Stimulated activated CD8-positive, alpha-beta memory T cell treated with anti-CD3 and anti-CD28 coated beads, Interleukin-12 subunit alpha, Interleukin-12 subunit beta, amount 100 ng/mL, for 1 hour (primary cell): ENCODE measurements at places on chromosomes 12 and 14.

- DNase-seq = no peak
Measured at GRCh38 chr12:96314723-96315122, 85.5 kb downstream of the CDK17 start.

- no peak for DNase-seq
Measured at GRCh38 chr14:35332517-35333263, 40.5 kb downstream of the PSMA6 start.

DNA sequence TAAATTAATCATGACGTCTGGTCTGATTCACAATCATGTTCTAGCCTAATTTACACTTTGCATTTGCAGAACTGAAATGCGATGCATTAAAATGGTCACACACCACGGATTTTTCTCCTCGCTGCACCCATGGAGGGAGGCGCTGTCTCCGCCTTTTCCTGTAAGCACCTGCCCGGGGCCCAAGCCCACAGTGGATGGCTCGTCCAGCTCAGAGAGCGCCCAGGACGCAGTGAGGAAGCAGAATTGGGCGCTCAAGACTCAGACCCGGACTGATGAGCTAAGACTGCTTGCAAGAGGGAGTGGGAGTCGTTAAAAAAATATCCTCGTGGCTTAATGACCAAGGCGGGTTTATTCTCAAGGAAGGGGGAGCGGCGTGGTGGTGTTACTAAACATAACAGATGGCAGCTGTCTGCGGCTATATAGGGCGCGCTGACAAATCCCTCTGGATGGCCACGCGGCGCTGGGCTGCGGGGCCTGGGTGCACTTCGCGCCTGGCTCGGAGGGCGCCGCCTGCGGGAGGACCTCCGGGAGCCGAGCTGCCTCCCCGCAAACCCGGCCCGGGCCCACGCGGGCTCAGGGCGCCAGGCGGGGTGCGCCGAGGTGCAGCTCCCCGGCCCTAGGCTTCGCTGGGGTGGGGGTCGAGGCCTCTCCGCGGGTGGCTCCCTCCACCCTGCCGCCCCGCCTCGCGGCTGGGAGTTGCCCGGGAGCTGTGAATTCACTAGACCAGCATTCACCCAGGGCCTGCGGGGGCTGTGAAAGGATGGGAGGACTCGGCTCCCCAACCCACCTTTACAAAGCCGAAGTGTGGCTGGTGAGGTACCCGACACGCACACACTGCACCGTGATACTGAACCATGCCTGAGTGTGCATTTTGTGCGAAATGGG, 78.7 kb downstream of the PPM1A start:
- no peak for DNase-seq

- no peak for DNase-seq
Measured at GRCh38 chr14:93943052-93943451, 15.9 kb downstream of the FAM181A start.

- no peak for DNase-seq
Measured at GRCh38 chr14:35113308-35113950, 8.4 kb downstream of the PPP2R3C start.

DNA sequence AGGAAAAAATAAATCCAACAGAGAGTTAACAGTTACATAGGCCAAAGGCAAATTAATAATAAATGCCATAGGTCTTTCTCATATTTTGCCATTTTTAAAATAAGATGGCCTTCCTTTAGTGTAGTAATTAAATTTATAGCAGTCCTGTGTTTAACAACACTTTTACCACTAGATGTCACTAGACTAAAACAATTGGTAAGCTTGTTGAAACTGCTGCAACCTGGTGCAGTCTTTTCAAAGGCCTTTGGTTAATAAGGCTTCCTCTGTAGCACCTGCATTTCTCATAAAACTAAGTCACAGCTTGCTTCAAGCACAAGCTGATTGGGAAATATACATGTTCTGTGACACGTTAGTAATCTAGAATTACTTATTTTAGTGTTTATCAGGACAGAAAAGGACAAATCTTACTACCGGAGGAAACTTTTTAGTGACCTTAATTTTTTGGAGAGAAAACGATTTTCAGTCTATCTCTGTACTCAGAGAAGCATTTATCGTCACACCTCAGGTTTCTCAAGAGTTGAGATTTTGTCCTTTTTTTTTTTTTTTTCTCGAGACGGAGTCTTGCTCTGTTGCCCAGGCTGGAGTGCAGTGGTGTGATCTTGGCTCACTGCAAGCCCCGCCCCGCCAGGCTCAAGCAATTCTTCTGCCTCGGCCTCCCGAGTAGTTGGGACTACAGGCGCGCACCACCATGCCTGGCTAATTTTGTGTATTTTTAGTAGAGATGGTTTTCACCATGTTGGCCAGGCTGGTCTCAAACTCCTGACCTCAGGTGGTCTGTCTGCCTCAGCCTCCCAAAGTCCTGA, 20.0 kb downstream of the BORCS5 start:
- DNase-seq = no peak

DNA sequence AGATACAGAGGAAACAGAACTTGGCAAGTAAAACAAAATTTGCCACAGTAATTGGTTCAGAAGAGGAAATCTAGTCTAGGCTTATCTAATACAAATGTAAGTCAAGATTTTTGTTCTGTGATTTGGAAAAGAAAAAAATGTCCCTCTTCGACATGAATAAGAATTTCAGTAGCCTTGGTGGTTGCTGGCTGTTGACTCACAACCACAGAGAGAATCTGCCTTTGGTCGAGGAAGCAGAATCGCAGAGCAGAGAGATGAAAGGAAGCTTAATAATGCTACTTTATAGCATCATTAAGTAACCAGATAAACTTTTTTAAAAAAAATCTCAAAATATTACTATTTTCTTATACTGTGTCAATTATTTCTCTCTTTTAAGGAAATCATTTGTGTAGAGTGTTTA, 1096.6 kb downstream of the FLRT2 start:
- DNase-seq = no peak

- DNase-seq = no peak
Measured at GRCh38 chr14:29161593-29161992, 395.0 kb downstream of the FOXG1 start.

GRCh38 chr14:77026930-77027537, 1.5 kb downstream of the IRF2BPL start:
- peak; percentile 27 for DNase-seq

- DNase-seq = no peak
Measured at GRCh38 chr12:12133259-12133658, 62.5 kb downstream of the BCL2L14 start.

DNA sequence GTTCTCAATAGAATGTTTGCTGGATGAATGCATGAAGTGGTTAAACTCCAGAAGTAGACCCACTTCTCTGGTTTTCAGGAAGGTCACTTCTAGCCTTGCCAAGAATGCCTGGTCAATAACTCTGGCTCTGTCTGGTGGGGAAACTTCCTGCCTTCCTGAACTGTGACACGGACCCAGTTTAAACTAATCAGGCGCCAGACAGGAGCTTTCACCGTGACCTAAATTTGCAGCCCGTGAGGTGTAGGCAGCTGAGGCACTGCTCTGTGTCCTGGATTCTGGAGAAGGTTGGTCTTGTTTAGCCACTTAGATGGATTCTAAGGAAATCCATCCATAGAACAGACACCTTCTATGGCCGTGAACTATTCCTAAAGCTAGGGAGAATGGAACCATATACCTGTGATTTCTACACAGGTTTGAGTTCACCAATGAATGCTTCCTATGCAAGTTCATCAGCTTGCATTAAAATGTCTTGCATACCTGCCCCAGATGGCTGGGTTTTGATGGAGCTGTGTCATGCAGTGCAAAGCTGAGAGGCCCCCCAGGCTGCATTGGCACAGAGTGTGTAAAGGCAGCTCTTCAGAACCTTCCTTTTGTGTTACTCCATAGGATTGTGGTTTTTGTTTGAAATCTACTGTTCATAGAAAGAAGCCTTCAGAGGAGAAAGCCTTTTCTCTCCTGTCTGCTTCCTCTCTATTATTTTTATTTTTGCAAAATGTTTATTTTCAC, 4.4 kb downstream of the CHST11 start:
- no peak for DNase-seq

DNA sequence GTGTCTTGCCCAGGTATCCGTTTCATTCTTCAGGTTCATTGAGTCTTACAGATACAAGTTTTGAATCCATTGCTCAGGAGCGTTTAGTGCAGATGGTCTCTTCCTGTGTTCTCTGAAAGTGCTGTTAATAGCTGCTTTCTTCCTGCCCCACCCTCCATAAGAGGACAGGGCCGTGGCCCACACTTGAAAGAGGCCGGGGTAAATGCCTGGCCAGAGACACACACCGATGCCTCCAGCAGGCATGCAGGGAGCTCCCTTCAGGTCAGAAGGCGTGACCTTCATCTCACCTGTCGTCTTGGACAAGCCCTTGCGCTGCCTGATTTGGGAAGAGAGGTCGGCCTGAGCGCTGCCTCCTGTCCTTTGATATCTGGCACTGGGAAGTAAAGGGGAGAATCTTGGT, 11.6 kb downstream of the PRKAB1 start:
- DNase-seq = no peak

- DNase-seq = no peak
Measured at GRCh38 chr12:98736352-98737321, 91.5 kb downstream of the APAF1 start.

DNA sequence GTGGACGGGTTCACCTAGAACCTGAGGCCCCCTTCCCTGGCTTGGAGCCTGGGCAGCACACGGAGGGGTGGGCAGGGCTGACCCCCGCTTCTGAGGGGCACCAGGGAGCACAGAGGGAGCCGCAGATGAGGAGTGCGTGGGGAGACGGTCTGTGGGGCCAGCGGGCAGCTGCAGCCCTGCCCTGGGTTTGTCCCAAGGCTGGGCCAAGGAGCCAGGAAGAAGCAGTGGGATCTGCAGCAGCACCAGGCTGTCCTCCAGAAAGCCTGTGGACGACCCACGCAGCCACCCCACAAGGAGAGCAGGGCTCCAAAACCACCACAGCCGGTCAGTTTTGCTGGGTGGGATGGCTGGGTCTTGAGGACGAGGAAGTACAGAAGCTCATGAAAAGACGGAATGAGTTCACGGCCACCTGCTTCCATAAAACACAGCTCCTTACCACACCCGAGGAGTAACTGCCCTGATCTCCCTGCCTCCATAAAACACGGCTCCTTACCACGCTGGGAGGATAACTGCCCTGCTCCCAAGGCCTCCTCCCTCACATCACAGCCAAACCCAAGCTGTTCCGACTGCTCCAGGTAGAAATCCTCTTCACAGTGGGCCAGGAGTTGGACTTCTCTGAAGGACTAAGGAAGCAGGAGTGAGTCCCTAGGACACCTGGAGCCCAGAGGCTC, 9.9 kb upstream of the GOLGA3 start:
- no peak for DNase-seq

GRCh38 chr14:105151084-105151837, 17.3 kb downstream of the JAG2 start:
- DNase-seq = no peak

- no peak for DNase-seq
Measured at GRCh38 chr14:67068251-67068650, 121.0 kb upstream of the GARIN2 start.

DNA sequence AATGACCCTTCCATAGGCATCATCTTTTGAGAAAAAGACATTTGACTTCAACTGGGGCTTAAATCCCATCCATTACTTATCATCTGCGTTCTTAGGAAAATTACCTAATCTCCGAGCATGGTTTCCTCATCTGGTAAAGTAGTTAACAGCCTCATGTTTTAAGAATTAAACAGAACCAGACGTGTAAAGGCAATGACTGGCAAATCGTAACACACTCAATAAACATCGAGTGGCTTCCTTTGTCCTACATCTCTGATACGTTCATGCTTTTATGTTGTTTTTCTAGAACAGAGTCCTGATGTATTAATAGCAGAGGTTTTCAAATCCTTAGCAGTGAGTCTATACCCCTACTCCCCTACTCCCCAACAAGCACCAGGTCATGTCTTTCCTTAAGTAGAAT, 189.7 kb upstream of the RGS6 start:
- DNase-seq = no peak

DNA sequence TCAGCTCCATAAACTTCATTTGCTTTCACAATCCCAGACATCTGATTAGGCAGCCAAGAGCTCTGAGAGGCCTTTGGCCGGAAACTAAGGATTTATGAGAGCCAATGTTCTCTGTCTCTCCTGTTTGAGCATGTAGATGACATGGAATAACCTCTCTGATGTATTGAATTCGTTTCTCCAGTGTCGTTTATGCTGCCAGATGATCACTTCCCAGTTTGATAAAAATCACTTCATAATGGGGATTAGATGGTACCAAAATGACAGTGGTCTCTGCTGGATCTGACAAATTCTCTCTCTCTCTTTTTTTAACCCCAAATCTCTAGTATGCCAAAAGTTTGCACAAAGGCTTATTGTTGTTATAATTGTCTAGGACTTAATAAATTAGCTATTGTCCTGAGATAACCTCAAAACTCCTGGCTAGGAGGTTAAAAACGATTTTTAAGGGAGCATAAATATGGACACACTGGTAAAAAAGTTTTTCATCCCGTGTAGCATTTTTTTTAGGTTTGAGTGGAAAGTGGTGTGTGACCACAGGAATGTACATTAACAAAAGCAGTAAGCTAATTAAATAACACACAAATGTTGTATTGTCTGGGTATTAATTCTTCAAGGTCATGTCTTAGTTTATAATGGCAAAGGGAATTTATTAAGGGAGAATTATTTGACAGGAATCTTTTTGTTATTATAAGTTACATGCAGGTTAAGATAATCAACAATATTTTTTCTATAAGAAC, 82.6 kb upstream of the USP44 start:
- no peak for DNase-seq

- DNase-seq = no peak
Measured at GRCh38 chr14:22226381-22226780, 362.6 kb downstream of the DAD1 start.

DNA sequence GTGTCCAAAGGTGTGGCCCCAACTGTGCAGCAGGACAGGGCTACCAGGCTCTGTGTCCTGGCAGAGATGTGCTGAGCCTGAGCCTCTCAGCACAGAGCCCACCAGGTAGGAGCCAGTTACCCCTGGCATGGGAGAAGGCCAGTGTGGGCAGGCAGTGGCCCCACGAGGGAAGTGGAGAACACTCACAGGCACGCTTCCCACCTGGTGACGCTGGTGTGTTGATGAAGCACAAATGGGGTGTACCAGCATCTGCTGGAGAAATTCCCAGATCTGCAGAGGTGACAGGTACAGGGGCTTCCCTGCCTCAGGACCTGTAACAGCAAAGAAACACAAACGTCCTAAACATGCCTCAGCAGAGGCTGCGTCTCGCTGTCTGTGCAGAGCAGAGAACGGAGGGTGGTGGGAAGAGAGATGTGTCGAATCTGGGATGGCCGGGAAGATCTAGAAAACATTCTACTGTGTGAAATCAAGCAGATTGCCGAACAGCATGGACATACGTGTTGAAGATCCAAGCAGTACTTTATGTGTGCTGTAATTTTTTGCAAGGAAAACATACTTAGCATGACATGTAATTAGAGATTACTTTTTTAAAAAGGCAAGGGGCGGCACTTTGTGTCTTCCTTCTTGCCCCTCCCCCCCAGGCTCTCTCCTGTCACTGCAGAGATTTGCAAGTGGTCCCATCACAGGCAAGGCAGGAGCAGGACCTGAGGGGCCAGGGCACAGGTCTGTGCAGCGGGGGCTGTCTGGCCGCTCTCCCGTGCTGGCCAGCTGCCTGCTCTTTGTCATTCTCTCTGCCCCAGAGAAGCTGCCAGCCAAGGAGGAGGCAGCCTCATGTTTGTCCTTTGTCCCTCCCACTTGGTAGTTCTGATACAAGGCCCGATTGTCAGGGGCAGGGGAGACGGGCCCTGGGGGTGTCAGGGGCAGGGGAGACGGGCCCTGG, 17.3 kb downstream of the HIP1R start:
- DNase-seq = no peak
